Activated CD4-positive, alpha-beta T cell treated with anti-CD3 and anti-CD28 coated beads for 48 hours (primary cell): ENCODE measurements at places on chromosomes 16 and 17.

- no peak for DNase-seq
Measured at GRCh38 chr16:82340531-82340930, 170.5 kb upstream of the MPHOSPH6 start.

- DNase-seq = no peak
Measured at GRCh38 chr16:27414788-27415431, 12.9 kb downstream of the IL21R start.

DNA sequence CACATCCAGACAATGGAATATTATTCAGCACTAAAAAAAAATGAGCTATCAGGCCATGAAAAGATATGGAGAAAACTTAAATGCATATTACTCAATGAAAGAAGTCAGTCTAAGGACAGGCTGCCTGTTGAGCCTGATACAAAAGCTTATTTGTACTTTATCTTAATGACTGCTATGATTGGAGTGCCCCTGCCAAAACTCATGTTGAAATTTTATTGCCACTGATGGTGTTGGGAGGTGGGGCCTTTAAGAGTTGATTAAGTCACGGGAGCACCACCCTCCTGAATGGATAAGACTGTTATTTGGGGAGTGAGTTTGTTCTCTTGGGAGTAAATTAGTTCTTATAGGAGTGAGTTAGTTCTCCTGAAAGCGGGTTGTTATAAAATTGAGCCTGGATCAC is 9.9 kb downstream of the C17orf67 start:
- DNase-seq = no peak

- DNase-seq = no peak
Measured at GRCh38 chr17:73423806-73424205, 112.0 kb upstream of the CDC42EP4 start.

GRCh38 chr17:76388966-76389888 is 4.8 kb downstream of the SPHK1 start:
- no peak for DNase-seq

GRCh38 chr17:79424471-79425185 is 186.2 kb downstream of the RBFOX3 start:
- DNase-seq = no peak

DNA sequence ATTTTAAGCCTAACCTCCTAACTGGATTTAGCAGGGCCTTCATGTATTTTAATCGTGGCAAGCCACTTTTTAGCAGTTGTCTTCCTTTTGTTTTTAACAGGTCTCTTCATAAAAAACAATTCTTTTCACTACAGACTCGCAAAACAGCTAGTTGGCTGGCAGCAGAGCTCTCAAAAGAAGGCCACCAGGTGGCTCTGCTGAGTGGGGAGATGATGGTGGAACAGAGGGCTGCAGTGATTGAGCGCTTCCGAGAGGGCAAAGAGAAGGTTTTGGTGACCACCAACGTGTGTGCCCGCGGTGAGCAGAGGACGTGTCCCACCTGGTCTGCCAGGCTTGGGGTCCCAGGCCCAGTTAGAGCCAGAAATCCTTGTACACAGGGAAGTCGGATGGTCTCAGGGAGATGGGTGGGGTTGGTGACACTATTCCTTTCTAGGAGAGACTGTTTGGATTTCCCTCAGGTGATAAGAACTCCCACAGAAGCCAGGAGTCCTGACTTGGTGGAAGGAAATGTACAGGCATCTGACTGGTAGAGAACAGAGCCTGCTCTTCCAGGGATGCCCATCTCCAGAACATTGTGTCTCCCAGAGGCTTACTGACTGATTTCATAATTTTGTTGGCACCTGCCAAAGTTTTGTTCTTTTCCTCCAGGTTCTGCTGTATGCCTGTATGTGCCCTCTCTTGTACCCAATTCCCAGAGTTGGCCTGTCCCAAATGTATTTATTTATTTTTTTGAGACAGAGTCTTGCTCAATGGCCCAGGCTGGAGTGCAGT is 14.9 kb upstream of the DDX19A start:
- peak; percentile 16 for DNase-seq
